Uterine smooth muscle cell (primary cell): ENCODE measurements at places on chromosomes 1 and 21. TPM values are rescaled to one million over a fixed set of nuclear protein-coding genes. Genes with fewer than 3 reads are reported as not detected.

The RCSD1 gene
- total RNA-seq = not detected in 2 replicates

The NPHS2 gene
- total RNA-seq = not detected in 2 replicates

The VWA5B1 gene
- total RNA-seq = not detected in 2 replicates

The SGIP1 gene
- 26.7 and 48.0 TPM in 2 replicates for total RNA-seq

The PGLYRP4 gene
- not detected in 2 replicates for total RNA-seq

The BNIPL gene
- total RNA-seq = 0.11 and 1.00 TPM in 2 replicates

The PIGR gene
- not detected in 2 replicates for total RNA-seq

The NUDT17 gene
- total RNA-seq = 2.7 and 3.3 TPM in 2 replicates

The CCDC17 gene
- total RNA-seq = 0.77 and 0.87 TPM in 2 replicates

The C1orf141 gene
- total RNA-seq = not detected in 2 replicates

The OLFML2B gene
- total RNA-seq = 4.9 and 7.0 TPM in 2 replicates

The GPR25 gene
- not detected in 2 replicates for total RNA-seq

The MAN1C1 gene
- 2.4 and 12.2 TPM in 2 replicates for total RNA-seq

The G0S2 gene
- 6.6 and 32.6 TPM in 2 replicates for total RNA-seq

The LDLRAD2 gene
- 0.11 TPM in 1 of 2 replicates, not detected in the other for total RNA-seq

The TFF2 gene
- not detected in 2 replicates for total RNA-seq

The TTC39A gene
- 1.4 and 2.2 TPM in 2 replicates for total RNA-seq

The RBP7 gene
- total RNA-seq = not detected in 2 replicates
